Thoracic aorta (tissue), 2 donors: ENCODE measurements at places on chromosomes 3 and 15.
A peak's percentile ranks its signal among the peaks of the same experiment; 100 is the strongest.

DNA sequence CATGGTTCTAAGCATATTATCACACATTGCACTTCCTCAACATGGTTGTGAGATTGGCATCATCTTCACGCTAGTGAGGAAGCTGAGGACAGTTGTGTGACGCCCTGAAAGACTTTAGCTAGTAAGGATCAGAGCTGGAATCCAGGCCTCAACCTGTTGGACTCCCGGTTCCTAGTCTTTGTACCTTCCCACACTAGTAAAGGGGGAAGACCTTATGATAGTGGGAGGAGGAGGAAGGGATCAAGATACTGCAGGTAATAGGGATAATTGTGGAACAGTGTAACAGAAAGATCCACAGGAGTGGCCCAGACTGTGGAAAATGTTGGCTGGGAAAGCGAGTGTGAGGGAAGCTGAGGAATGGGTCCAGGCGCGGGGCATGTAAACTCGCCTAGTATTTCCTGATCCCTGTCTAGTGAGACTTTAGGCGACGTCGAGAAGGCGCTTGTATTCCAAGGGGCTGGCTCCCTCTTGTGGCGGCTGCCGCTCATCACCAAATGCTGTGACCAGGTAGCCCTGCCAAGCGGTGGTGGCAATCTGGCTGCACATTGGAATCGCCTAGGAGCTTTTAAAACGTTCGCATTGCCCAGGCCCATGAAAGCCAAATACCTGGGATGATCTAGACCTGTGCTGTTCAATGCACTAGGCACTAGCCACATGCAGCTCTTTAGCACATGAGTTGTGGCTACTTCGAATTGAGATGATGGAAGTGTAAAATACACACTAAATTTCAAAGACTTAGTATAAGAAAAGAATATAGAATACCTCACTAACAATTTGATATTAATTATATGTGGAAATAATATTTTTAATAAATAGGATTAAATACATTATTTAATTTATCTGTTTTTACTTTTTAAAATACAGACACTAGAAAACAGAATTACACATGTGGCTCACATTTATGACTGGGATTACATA is 38.8 kb upstream of the CLDN18 start:
- peak; percentile 11 for DNase-seq

DNA sequence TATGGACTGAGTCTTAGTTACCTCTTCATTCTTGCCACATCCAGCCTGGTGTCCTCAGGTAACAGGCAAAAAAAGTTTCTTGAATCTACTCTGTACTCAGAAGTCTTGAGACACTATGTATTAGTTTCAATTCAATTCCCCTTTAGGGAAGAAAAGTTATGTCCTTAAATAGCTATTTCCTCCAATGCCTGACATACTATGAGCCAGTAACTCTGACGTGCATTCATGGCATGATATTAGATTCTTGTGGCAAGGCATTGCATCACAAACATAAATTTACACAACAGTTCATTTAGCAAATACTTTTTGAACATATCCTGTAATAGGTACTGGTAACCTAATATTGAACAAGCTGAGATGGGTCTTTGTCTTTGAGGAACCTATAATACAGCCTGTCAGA is 109.3 kb upstream of the FOXB1 start:
- DNase-seq: no peak

DNA sequence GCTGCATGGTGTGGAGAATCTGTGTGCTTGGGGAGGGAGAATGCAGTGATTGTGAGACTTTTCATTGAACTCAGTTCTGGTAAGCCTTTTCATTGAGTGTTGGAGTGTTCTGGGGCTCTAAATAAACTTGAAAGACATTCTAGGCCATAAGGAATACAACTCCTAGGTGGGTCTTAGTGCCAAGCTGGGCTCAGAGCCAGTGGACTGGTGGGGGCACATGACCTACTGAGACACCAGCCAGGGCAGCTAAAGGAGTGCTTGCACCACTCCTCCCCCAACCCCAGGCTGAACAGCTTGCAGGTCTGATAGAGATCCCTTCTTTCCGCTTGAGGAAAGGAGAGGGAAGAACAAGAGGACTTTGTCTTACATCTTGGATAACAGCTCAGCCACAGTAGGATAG is 21.7 kb upstream of the KPNA4 start:
- DNase-seq: no peak

GRCh38 chr3:161035711-161036110 is 69.4 kb downstream of the B3GALNT1 start:
- no peak for DNase-seq

DNA sequence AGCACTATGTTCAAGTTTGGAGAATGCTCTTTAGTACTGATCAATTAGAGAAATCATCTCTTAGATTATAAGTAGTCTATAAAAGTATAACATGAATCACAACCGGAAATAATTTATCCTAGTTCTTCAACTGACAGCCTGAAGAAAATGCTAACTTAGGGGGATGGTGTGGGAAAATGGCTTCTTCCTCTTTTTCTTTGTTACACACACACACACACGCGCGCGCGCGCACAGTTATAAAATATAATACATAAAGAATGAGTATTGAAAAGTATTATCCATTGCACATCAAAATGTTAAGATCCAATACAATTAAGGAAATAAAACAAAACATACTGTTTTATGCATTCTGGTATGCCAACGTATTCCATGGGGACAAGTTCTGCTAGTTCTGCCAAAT is 11.2 kb upstream of the GTF2A2 start:
- no peak for DNase-seq

- DNase-seq: no peak
Measured at GRCh38 chr3:4633078-4634004, 140.2 kb downstream of the ITPR1 start.

- DNase-seq: no peak
Measured at GRCh38 chr15:52673312-52673711, 5.9 kb downstream of the ATOSA start.
